Heart right ventricle (tissue), 16 donors: ENCODE measurements at places on chromosomes 3 and 15. TPM values are rescaled to one million over a fixed set of nuclear protein-coding genes. Genes with fewer than 3 reads are reported as not detected.

KNG1 gene
- 0.21 TPM for total RNA-seq

PLA2G4D gene
- not detected for total RNA-seq

DNA sequence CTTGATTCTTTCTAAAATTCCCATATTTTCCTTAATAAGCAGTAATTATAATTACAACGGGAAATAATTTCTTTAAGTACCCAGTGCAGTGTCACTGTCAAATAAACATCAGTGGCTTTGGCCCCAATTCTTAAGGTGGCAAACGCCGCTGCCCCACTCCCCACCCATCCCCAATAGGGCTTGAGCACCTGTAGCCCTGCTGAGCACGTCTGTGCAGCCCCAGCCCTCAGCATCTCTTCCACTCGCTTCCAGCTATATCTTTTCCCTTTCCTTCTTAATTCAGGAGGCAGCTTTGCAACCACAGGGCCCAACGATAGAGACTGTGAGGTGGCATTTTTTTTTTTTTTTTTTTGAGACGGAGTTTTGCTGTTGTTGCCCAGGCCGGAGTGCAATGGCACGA is 9.0 kb downstream of the PPM1M start:
- DNase-seq, result no peak

MESP2 gene
- total RNA-seq, result not detected

DNA sequence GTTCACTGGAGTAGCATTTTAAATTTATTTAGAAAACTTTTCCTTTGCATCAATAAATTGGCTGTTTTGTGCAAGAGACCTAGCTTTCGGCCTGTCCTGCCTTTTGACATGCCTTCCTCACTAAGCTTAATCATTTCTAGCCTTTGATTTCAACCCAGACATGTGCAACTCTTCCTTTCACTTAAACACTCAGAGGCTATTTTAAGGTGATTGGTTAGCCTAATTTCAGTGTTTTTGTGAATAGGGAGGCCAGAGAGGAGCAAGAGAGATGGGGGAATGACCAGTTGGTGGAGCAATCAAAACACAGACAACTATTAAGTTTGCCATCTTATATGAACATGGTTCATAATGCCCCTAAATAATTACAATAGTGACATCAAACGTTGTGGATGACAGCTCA is 333.4 kb downstream of the SLC9A9 start:
- DNase-seq, result no peak

HRG gene
- not detected for total RNA-seq

GRCh38 chr3:36729204-36730056 is 34.9 kb downstream of the DCLK3 start:
- DNase-seq, result no peak

GRCh38 chr3:79154865-79155264 is 612.9 kb downstream of the ROBO1 start:
- no peak for DNase-seq

GRCh38 chr3:167787440-167787839 is 51.9 kb downstream of the SERPINI1 start:
- no peak for DNase-seq

GRM7 gene
- total RNA-seq, result not detected

DNA sequence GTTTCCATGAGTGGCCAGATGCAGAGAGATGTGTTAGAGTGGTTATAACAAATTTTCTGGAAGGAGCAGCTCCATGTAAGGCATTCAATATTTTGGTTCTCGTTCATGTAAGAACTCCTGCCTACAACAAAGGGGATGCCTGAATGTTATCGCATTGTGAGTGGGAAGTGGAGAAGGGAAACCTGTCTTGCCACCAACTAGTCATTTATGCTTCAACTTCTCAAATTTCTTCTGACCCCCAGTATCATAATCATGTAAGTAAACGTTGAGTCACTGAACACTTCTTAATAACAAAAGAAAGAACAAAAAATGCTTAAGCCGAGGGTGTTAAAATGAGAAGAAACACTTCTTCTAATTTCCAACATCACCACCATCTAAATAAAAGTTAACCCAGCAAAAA is 62.0 kb upstream of the MRPL3 start:
- DNase-seq, result no peak

- peak; percentile 48 for DNase-seq
Observed at GRCh38 chr15:25737218-25737643, 125.9 kb downstream of the ATP10A start.

GOLGA6A gene
- not detected for total RNA-seq

GRCh38 chr3:97102641-97103040 is 288.2 kb downstream of the EPHA6 start:
- no peak for DNase-seq

DNA sequence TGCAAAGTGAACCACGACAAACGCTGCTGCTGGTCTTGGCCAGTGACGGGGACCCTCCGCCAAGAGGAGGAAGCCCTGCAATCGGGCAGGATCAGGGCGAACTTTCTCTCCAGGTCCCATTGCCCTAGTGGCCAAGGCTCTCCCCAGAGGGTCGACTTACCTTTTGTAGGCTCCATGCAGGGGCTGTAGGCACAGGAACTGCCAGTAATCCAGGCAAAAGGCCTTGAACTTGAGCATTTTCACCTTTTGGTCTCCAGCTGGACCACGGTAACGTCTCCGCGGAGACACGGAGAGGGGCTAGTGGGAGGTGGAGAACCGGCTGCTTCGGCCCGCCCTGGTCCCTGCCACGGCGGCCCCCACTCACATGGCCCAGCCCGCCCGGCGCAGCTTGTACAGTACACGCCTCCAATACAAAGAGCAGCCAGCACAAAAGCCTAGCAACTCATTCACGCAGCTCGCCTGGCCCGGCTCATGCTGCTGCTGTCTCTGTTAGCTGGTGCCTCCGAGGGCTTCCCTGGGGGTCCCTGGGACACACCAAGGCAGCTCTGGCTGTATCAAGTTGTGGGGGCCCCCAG is 31.0 kb downstream of the IQSEC1 start:
- DNase-seq, result no peak

DNA sequence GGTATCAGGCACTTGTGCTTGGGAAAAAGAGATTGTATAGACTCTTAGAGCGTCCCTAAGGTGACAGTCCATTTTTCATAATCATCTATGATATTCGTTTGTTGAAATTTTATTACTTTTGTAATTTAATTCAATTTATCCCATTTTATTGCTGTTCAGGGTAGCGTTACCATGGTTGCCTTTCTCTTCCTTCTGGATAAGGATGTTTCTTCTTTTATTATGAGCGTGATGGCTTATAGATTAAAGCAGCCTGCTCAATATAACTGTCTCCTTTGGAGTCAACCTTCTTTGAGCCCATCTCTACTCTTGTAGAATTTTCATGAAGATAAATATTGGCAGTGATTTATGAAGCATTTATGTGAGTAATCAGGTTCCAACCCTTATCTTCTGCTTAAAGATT is 182.0 kb downstream of the LRTM1 start:
- DNase-seq, result no peak

DNA sequence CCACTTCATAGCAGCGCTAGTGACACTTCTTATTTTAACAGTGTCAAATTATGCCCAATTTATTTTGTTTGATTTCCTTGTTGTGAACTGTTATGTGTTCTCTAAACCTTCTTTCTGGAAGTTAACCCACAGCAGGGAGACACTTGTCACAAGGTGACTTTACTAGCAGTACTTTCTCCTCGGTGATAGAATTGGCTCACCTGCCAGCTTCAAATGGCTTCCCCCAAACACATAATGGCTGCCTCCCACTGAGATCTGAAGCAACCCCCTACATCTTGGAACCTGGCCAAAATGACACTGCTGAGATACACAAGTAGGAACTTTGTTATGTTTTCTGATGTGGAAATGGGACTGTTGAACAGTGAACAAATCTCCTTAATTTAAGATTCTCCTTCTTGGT is 238.8 kb upstream of the DPH6 start:
- DNase-seq, result no peak
